ENCODE measurements at places on chromosomes 1 and 21.

GRCh38 chr1:109977225-109977624 is 7.3 kb upstream of the AHCYL1 start:
- DNase-seq = no peak

- no peak for DNase-seq
Measured at GRCh38 chr1:169236143-169236542, 129.7 kb downstream of the ATP1B1 start.

DNA sequence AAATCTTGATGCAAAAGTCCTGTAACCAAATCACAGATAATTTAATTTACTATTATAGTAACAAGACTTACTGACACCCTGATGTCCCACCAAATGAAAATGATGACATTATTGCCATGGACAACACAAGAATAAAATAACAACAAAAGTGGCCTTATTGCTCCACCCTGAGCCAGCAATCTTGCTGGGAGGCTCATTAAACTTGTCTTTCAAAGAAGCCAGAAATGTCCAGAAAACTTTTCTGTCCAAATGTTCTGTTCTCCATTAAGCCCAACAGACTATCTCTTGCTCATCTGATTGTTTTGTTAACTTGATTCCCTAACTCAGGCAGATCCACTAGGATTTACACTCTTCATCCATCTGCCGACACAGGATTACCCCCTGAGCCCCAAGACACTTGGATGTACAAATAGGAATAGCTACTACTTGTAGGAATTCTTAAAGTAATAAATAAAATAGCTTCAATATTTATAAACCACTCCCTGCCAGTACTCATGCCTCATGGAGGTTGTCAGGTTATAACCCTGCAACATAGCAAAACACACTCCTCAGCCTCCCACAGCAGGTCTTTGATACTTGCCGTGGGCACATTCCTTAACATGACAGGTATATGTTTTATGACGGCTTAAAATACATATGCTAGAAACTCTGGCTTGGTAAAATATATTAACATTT is 84.9 kb downstream of the PTPN14 start:
- no peak for DNase-seq

- no peak for DNase-seq
Measured at GRCh38 chr1:7042322-7043190, 257.3 kb downstream of the CAMTA1 start.

DNA sequence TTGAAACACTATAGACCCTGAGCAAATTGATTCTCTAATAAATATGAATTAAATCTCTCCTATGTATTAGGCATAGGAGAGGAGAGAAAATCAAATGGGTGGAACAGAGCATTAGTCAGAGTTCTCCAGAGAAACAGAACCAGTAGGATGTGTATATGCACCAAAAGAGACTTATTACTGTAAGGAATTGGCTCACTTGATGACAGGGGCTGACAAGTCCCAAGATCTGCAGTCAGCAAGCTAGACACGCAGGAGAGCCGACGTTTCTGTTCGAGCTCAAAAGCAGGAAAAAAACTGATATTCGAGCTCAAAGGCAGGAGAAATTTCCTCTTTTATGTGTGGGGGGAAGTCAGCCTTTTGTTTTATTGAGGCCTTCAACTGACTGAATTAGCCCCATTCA is 259.2 kb upstream of the KAZN start:
- no peak for DNase-seq

DNA sequence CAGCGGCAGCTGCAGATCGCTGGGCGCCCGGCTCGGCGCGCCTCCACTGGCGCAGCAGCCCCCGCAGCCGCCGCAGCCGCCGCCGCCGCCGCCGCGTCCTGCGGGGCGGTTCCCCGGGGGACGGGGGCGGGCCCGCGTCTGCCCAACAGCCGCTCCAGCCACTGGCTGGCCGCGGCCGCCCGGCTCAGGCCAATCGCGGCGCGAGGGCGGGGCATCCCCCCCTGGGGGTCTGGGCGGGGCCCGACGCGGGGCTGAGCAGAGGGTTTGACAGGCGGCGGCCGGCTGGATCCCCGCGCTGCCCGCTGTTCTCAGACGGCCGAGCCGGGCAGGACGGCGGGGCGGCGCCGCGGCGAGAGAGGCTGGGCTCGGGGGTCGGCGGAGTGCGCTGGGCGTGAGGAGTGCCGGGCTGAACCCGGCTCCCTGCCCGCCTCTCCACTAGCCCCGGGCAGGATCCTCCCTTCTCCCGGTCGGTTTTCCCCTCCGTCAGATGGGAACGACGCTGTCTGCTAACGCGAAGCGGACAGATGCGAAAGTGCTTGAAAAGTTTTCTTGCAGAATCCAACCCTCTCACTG is at the start of gene GLIS1:
Gene GLIS1 (minus strand): TSS at position 56 of the 573 bp plus-strand sequence. CDS start 1,100 bp downstream, outside the sequence.
- peak; percentile 91 for DNase-seq

DNA sequence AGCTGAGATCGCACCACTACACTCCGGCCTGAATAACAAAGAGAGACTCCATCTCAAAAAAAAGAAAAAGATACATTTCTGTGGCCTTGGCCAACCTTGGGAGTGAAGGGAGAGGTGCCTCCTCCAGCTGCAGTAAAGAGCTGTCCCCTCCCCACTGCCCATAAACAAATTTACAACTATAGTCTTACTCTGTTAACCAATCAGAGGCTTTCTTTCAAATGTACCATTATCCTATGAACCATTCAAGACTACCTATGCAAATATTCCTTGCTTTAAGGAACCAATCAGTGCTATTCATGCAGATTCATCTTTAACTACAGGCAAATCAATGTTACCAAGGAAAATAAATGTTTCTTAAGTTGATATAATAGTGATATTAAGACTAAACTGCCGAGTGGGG is 1.0 kb downstream of the CELA2B start:
- DNase-seq = no peak

DNA sequence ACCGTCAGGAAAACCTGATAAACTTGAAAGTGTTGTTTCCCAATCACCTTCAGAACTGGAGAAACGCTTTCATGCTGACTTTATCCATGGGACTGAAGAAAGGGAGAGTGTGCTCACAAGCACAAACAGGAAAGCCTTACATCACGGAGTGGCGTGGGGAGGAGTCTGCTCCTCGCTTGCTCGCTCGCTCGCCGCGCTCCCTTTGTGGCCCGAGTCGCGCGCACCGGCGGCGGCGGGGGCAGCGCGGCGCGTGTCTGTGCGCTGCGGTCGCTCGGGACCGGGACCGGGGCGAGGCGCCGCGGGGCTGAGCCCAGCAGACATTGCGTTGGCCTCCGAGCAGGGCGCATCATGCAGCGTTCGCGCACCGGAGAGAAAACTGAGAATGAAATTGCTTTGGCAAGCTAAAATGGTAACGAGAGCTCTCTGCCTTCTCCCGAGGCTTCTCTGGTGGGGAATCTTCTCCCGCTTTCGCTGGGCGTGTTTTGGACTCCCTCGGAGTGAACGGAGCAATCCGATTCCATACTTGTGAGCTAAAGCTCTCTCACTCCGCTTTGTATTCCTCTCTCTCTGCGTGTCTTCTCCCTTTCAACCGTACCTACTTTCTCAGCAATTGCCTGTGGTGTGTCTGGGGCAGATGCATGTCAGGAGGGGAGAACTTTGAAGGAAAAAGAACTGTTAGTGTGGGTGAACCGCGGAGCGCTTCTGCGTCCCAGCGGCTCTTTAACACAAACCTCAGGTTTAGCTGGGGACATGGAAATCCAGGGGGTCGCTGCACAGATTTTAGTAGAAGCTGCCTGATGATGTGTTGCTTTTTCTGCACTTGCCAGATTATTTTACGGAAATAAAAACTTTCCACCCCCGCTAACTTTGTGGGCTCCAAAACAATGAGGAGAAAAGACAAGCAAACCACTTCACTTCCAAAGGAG is at the start of gene RGL1:
Gene RGL1 (plus strand): TSS at position 205 of the 926 bp plus-strand sequence. CDS start 178 bp downstream, at position 383.
- DNase-seq = peak; percentile 70

GRCh38 chr1:156194300-156194652 is 372 bp downstream of the SLC25A44 start:
- DNase-seq = no peak

GRCh38 chr1:181160322-181160721 is 71.8 kb downstream of the IER5 start:
- DNase-seq = no peak

DNA sequence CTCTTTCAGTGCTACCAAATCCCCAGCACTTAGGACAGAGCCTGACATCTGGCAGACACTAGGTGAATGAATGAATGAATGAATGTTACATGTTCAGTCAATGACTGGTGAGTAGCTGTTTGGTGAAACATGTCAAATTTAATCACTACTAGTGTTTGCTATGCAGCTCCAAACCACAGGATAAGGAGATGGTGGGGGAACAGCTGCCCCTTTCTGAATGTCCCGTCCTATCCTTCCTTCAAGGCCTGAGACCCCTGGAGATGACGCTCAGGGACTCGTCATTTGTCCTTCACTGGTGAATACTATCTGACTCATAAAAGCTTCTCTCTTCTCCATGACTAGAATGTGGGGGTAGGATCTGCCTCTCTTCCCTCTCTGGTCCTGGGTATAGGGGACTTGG is 175.4 kb downstream of the HIVEP3 start:
- DNase-seq = no peak

DNA sequence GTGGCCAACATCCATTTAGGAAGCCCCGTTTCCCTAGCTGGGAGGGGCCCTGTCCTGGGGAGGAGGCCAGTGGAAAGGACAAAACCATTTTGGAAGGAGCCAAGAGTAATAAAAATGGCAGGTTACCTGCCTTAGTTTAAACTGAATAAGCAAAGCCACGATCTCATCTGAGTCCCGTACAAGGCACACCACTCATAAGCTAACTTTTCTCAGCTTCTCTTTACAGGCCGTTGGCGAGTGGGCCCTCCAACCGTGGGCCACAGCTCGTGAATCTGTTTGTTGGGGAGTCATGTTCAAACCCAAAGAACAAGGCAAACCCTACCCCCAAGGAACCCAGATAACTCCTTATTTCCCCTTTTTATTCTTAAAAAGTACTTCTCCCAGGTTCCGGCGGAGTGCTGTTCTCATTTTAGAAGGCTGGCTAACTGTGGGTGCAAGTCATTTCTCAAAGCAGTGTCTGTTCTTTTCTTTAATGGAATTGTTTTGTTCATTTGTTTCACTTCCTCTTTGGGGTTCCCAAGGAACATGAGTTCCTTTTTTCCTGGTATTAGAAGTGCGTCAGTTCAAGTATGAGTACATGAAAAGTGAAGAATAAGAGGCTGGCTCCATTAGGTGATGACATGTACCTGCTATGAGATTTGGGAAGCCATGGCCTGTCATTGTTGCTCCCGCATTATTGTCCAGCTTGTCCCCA is 89.0 kb downstream of the PSMG1 start:
- no peak for DNase-seq

DNA sequence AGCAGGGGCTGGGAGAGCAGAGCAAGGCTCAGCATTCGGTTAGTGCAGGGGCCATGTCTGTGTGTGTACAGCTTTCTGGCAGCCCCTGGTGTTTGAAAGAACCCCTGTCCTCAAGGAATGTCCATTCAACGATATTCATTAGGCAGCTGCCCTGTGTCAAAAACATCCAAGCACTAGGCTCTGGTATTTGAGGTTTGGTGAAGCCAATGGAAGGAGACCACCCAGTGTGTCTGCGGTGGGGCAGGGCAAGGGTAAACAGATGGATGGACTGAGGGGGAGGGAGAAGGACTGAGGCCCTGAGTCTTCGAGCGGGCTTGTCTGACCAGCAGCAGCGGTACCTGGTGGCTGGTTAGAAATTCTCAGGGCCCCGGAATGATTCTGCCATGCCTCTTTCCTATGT is 155.6 kb upstream of the KLHDC7A start:
- DNase-seq = no peak

Data from endothelial cell (in vitro differentiated cells).